Panc1 (cell line): ENCODE measurements at places on chromosomes 2 and 18.
A peak's percentile ranks its signal among the peaks of the same experiment; 100 is the strongest.

GRCh38 chr18:3513481-3513880 lies 63.5 kb downstream of the TGIF1 start:
- no peak for DNase-seq

DNA sequence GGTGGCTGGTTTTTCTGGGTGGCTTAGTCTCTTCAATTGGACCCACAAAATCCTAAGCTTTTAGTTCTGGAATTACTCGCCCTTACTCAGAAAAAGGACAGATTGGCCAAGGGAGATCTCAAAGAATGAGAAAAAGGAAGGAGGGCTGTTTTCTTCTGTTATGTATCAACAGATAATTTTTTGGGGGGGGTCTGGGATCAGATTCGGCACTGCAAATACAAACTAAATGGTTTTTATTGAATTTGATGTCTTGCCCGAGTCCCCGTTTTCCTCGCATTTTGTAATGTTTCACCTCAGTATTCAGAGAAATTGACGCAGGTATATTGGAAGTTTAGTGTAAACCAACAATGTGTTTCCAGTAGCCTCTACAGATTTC lies 762 bp downstream of the YIPF4 start:
- no peak for DNase-seq

DNA sequence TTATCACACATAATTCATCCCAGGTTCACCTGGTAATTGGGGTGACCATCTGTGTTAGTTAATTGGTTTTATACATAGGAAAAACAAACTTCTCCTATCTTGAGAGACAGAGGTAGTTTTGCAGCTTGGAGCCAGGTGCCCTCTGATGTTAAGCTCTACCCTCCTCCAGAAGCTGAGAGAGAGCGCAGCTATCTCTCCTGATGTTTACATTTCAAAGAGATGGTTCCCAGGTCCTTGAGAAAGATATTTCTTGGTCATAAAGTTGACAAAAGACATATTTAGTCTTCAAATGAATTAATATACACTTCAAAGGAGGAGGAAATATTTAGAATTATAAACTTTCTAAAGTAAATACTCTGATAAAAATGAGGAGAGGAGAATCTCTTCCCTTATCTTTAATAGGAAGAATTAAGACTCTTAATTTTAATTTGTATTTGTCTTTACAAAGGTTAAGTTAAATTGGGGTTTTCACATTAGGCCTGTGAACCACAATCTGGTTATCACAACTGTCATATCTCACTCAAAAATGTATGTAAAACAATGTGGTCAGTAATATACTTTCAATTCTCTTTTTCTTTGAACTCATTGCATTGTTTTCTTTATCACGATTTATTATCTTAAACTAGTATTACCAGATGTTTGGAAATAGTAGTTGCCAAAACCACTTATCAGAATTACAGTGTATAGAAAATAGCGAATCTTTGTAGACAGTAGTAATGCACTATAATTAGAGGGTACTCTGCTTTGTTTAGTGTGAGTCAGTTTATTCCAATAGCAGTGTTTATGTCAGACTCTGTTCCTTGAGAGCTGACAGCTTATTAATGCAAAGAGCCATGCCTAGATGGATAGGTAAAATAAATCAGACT lies 26.8 kb downstream of the SERPINB4 start:
- no peak for DNase-seq

- DNase-seq: peak; percentile 47
Observed at GRCh38 chr2:131413148-131413747, 49.3 kb upstream of the RAB6D start.

GRCh38 chr2:146764301-146764700 lies 1080.5 kb upstream of the ACVR2A start:
- no peak for DNase-seq

DNA sequence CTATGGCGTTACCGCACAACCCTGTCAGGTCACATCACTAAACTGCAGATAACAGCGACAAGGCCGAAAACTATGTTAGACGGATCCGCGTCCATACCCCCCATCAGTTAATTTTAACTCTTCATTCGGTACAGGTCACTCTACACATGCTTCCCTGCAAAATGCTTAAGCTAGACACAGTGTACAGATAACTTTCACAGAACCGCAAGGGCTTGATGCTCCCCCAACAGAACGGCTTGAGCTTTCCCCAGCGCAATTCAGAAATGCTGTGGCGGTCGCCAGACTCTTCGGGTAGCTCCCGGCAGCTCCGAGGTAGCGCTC lies 283 bp upstream of the RBBP8 start:
- DNase-seq: peak; percentile 32

DNA sequence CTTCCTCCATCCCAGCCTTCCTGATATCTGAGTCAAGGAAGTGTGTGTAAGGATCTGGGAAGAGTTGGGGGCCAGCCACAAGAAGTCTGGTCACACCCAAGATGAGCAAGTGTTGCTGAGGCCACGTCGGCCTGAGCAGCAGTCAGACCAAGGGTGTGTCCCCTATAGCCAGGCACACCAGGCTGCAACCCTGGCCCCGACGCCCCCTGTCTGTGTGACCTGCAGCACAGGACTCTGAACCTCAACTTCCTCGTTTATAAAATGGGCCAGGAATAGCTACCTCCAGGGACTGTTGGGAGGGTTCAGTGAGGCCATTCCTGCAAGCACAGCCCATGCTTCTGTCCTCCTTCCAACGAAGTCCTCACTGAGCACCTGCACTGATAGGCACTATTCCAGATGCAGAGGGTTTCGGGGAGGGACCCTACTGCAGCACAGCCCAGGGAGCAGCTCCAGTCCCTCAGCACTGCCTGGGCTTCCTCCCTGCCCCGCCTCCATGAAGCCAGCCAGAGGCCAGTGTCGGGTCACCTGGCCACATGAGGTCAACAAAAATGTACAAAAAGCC lies 13.3 kb downstream of the LIMS2 start:
- DNase-seq: no peak

- no peak for DNase-seq
Observed at GRCh38 chr2:173667014-173667413, 298.2 kb downstream of the SP3 start.

DNA sequence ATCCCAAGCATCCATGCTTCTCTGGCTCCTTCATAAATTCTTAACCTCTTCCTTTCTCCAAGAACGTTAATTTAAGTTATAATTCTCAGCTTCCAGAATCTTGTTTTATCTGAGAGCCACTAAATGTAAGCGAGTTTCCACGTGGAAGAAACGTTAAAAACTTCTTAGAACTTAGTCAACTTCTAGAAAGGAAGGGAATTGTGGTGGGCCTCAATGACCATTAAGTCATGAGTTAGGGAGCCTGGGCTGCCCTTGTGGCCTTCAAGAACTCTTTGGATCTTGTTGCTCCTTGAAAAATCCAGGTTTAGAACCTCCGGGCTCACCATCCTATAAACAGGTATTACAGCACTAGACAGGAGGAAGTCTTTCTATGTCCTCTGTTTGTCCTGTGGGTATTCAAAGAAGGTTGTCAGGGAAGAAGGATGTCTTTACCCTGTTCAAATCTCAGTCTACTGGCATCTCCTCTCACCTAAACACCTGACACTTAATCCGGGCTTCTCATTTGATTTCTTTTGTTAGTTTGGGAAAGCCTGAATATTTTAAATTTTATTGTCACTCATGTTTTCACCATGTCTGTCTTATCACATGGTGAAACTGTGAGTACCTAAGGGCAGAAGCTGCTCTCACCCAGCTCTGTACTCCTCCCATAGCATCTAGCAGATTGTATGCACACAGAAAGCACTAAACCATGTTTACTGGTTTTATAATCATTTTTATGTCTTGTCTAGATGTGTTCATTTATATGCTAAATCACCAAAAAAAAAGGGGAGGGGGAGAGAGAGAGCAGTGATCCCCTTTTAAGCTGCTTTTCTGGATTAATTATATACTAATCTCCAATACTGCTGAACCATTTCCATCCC lies 6.3 kb downstream of the RND3 start:
- no peak for DNase-seq

DNA sequence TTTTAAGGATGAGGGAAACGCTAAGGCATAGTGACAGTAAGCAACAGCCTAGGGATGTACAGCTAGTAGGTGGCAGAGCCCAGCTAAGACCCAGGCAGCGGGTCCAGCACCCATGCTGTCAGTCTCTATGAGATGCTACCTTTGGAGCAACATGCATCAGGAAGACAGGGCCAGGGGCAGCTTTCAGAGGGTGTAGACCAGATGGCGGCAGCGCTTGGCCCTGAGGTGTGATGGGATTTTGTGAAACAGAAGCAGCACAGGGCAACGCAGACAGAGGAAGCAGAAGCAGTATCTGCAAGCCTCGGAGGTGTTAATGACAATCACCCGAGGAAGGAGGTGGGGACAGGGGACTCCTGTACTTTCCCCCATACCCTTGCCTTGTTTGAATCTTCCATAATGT lies 43.2 kb downstream of the SDC1 start:
- DNase-seq: no peak

DNA sequence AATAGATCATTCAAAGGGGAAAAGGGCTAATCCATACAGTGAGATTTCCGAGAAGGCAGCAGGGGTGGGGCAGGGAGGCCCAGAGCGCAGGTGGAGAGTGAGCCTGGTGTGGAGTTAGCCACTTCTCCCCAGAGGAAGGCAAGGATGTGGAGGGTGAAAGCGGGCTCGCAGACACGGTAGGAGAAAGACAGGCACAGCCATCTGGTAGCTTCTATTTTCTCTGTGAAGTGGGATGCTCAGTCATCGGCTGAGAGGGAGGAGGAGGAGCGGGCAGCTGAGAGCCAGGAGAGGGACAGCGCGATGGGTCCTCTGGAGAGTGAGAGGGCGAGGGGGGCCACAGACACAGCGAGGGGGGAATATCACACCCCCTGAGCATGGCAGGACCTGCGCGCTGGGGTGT lies 153.3 kb upstream of the NDUFV2 start:
- DNase-seq: no peak

- peak; percentile 36 for DNase-seq
Observed at GRCh38 chr18:21444465-21445212, 155.9 kb downstream of the ESCO1 start.

DNA sequence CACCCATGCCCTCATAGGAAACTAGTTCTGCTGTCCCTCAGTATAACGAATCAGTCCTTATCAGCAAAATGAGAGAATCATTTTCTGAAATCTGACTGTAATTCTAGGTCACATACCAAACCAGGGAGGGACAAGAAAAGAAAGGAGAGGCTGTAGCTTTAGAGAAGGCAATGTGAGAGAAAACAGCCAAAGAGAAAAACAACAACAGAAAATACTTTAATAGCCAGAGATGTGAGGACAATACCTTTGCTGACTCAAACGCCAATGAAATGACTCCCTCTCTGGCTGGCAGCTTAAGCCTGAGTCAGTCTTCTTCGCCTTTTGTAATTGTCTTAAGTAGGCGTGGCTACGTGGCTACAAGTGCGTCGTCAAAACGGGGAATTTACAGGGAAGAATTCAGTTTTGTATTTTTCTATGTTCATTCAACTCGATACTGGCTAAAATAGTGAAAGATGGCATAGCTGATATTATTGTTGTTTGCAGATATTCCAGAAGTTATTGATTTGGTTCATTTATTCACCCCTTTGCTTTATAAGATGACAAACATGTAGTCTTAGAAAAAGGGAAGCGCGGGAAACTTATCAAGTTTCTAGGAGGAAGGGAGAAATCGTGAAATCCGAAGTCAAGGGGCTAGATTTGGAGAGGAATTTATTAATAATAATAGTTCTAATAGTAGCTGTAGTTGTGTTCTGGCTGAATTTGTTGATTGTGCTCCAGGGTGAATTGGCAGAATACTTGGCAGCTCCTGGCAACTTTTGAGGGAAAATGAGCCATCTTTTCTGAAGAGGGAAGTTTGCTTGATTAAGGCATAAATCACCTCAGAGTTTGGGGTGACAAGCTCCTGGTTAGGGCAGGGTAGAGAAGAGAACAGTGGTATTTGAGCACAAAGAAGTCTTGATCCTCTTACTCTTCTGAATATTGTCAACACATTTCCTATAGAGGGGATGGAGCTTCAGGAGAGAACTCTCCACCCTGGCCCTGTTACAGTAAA lies at the start of gene IL1A:
IL1A (minus strand) TSS at position 295 of the 991 bp plus-strand sequence. CDS start 723 bp downstream, outside the sequence.
- no peak for DNase-seq

DNA sequence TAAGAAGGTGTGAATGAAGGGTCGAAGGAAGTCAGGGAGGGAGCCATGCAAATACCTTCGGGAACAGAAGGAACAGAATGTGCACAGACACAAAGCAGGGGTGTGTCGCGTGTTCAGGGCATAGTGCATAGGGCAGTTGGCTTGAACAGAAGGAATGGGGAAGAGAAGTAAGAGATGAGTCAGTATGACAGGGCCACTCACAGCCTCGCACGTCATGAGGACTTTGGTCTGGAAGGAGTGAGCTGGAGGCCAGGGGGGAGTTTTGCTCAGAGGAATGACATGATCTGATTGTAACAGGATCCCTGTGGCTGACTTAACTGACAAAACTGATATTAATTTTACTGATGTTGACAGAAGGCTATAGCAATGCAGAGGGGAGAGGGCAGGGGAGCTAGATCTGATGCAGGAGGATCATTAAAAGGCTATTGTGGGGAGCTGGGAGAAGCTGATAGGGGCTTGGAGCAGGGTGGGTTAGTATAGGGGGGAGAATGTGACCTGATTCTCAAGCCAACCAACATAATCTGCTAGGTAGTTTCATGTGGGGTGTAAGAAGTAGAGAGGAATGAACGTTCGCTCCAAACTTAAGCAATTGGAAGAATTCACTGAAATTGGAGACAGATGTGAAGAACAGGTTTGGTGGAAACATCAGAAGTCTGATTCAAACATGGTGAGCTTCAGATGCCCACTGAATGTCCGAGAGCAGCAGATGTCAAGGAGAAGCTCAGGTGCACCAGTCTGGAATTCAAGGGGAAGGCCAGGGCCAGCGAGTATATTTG lies 60.4 kb upstream of the COPS8 start:
- DNase-seq: no peak

GRCh38 chr18:45761512-45762114 lies 37.6 kb downstream of the SLC14A1 start:
- no peak for DNase-seq

GRCh38 chr2:11672407-11672806 lies 2.4 kb upstream of the NTSR2 start:
- no peak for DNase-seq

DNA sequence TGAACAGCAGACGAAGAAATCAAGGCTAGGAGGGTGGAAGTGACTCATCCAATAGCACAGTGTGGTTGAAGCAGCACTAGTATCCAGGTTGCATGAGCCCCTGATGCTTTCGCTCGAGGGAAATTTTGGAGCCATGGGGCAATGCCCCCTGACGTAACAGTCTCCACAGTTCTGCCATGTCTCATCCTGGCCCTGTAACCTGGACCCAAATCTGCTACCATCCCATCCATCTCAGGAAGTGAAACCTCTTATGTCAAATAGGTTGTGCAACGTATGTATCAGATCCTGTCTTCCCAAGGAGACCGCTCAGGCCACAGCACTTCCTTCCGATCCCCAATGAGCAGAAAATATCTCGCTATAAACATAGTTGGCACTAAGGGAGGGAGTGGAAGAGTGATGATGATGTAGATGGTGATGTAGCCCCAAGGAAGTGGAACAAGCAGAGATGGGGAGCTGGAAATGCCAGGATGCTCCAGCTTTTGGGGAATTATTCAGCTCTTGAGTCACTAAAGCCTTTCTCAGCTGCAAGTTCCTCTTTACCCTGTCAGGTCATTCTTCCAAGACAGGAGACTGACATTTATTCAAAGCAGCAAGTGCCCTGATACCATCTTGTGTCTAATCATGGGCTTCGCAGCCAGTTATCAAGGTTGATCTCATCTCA lies 3.0 kb upstream of the IL1B start:
- DNase-seq: no peak
